ENCODE measurements at places on chromosomes 3 and 15.
A peak's percentile ranks its signal among the peaks of the same experiment; 100 is the strongest.

DNA sequence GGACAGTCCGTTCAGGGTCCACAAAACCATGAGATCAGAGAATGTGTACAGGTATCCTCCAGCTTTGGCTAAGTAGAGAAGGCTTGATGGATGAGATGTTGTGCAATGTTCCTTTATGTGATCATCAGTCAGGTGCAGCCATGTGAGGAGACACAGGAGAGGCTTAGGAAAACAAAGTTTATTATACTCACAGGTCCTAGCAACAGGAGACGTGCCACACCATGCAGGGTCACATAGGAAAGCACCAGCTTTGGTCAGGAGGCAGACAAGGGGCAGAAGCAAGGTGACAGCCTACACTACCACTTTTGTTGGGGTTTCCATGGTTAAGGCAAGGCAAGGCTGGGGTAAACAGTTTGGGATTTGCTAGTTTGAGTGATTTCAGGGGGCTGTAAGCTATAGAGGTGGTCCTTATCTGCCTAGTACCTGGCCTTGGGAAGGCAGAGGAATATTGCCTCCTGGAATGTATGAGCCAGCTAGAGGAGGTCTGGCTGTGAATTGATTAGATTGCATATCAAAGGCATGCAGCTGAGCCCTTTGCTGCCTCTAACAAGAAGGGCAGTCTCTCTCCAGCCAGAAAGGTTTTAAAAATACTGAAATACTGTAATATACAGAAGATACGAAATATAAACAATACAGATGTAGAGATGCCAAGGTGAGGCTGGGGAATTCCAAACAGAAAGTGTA, 248.6 kb downstream of the RYR3 start:
- peak; percentile 91 for DNase-seq

DNA sequence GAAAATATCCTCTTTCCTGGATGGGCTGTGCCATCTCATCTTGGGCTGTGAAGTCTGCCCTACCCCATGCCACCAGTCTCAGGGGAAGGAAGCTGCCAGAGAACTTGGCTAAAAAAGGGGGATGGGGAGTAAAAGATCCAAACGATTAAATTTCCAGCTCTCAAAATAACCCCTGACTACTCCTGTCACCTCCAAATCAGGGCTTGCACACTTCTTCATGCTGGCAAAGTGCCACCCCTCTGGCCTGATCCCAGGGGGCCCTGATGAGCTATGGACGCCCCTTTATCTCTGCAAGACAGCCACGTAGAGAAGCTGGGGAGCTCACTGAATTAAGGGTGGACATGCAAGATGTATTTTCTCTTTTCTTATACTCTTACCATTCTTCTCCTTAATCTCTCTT, 1.2 kb upstream of the MLF1 start:
- DNase-seq, result no peak

- peak; percentile 44 for DNase-seq
These were observed 26.2 kb downstream of the POLR2M start for GRCh38 chr15:57732526-57733331.

GRCh38 chr3:67564008-67564407, 90.4 kb downstream of the SUCLG2 start:
- no peak for DNase-seq

DNA sequence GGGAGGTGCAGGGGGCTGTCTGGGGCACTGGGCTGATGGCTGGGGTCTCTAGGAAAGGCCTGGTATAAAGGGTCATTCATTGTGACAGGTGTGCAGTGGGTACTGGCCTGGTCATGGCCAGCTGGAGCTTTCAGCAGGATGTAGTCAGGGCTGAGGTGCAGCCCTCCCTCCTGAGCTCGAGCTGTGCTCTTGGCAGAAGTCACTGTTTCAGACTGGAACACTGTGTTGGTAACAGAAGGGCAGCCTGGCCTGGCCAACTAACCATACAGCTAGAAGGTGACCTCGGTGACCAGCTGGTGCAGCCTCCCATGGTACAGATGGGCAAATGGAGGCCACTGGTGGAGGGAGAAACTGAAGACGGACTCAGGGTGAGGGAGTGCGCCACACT, 34.4 kb upstream of the LCTL start:
- no peak for DNase-seq

GRCh38 chr3:189771842-189772450, 140.8 kb downstream of the TP63 start:
- DNase-seq, result no peak

DNA sequence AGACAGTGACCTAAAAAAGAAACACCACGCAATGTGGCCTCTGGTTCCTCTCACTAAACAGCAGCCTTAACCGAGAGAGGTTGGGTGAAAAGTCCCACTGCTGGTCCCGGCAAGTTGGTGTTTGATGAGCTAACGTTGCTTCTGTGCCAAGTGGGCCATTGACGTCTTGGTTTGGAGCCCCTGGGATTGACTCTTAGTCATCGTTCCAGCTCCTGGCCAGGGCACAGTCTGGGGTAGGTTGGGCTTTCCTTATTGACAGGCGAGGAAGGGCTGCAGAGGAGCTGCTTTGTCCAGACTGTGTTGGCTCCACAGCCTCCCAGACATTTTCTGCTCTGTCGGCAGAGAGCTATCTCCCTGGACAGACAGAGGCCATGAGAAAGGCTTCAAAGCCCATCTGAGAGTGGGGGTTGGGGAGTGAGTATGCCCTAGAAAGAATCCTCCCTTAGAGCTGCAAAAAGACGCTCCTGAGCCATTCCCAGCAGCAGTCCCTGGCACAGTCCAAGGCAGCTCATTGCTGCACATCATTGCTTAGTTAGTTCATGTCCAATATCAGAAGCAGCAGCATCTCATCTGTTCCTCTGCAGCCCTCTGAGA, 28.6 kb upstream of the C3orf80 start:
- DNase-seq, result no peak

- peak; percentile 33 for DNase-seq
These were observed 133.6 kb downstream of the CD47 start for GRCh38 chr3:107956991-107957900.

DNA sequence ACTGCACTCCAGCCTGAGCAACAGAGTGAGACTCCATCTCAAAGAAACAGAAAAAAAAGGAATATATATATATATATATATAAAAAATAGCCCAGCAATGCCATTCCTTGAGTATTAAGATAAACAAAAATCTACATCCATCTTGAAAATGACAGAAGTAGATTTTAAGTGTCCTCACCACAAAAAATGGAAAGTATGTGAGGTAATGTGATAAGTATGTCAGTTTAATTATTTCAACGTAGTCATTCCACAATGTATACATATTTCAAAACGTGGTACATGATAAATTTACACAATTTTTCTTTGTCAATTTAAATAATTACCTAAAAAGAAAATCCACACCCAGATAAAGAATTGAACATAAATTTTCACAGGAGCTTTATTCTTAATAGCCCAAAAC, 54.9 kb downstream of the HCN4 start:
- no peak for DNase-seq

DNA sequence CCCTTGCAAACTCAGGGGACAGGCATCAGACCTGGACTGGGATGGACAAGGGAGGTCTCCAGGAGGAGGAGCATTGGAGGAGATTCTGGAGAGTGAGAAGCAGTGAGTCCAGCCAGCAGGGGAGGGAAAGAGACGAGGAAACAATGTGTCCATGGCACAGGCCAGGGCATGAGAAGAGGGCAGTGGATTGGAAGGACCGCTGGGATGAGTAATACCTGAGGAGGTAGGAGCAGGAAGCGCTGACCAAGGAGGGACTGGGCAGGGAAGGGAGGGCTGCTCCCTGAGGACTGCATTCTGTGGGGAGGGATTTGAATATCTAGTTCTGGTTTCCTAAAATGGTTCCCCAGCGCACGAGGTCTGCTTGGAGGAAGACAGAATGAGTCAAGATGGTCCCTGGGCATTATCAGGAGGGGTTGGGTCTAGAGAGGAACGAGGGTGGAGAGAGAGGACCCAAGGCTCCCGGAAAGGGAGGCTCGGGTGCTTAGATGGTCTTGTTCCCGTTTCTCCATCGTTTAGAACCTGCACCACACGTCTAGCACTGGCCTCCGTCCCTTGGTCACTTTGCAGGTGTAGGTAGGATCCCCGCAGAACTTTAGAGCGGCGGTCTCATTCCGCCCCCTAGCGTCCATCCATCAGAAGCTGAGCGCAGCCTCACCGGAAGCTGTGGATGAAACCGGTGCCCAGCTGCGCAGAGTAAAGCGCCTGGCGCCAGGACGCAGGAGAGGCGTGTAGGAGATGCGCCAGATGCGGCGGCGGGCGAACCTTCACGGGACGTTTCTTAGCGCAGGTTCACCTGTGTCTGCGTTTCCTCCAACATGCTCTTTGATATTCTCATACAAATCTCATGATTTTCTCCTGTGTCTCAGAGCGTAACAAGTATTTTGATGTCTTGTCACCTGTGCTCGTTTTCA, 190.7 kb upstream of the NDN start:
- no peak for DNase-seq

DNA sequence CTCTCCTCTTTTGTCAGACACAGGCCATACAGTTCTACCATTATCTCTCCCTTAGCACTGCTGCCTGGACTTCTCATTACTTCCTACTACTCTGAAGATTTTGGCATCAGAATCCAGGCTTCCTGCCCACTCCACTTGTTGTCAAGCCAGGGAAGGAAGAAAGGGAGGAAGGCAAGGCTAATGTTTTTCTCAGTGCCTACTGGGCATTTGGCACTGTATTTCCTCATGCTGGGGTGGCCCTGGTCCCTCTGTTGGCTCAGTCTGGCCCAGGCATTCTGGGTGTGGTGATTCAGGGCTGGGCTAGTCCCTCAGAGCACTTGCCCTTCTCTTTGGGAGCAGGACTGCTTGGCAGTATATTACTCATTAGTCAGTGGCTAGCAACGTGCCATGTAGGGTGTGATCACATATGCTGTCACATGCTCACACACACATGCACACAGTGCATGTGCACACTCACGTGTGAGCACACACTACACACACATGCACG, 52.9 kb downstream of the BSN start:
- peak; percentile 21 for DNase-seq

DNA sequence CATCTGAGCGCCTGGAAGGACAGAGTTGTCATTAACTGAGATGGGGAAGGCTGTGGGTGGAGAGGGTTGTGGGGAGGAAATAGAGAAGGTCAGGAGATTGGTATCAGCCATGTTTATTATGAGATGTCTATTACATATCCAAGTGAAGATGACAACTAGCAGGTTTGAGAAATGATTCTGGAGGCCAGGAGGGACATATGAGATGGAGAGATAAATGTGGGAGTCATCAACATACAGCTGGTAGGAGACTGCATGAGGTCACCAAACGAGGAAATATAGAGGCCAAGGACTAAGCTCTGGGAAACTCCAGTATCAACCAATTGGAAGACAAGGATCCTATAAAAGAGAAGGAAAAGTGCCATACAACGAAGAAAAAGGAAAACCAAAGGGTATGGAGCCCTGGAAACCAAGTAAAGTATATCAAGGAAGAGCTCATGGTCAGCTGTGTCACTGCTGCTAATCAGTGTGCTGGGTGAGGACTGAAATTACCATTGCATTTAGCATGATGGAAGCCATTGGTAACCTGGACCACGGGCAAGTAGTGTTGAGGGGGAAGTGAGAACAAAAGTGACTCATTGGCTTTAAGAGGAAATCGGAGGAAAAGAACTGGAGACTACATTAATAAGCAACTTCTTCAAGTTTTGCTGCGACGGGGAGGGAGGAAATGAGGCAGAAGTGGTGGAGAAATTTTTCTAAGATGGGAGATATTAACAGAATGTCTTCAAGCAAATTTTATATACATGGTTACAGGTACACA, 14.0 kb upstream of the UACA start:
- peak; percentile 59 for DNase-seq

GRCh38 chr3:52299879-52300611, 12.4 kb downstream of the GLYCTK start:
- no peak for DNase-seq

DNA sequence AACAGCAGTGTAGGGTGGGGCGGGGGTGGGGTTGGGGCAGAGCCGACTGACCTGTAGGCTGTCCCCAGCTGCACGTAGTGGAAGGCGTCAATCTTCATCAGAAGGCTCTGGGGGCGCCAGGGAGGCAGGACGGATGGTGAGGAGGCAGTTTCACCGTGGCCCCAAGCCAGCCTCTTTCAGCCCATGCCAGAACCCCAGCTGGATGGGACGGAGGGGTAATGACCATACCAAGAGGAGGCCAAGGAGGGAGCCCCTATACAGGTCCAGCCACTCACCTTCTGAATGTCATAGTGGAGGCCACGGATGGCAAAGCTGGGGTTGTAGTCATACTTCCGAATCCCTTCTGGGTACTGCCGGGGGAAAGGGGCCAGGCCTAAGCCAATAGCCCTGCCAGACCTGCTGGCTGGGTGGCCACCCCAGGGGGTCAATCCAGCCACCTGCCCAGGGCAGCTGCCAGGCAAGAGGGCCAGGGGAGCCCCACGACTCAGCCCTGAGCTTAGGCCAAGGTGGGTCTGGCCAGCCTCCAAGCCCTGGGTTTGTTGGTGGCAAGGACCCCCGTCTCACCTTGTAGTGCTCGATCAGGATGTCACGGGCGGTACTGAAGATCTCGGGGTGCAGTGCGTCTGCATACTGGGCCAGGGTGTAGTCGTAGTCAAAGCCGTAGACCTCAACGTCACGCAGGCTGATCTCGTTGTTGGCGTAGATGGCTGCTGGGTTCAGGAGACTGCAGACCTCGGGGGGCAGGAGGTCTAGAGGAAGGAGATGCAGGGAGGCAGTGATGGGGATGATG, 4.9 kb downstream of the NT5DC2 start:
- no peak for DNase-seq

- DNase-seq, result no peak
These were observed 262.9 kb upstream of the ATP10A start for GRCh38 chr15:26126070-26126469.

DNA sequence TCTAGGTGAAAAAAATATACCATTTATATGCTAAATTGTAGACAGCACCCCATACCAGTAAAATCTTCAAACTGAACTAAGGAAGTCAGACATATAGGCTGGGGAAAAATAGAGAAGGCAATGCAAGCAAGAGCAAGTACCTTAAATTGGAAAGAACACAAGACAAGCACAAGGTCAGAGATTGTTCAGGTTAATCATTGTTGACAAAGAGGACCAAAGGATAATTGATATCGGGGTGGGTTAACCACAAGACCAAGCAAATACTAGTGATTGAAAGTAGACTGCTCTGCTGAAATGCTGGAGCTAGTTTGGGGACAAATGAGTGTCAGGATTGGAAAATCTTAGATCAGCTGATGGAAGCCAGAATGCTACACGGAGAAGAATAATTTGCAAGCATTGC, 499.8 kb downstream of the ROBO2 start:
- DNase-seq, result peak; percentile 62

GRCh38 chr3:184485241-184485640, 76.3 kb upstream of the EPHB3 start:
- no peak for DNase-seq

DNA sequence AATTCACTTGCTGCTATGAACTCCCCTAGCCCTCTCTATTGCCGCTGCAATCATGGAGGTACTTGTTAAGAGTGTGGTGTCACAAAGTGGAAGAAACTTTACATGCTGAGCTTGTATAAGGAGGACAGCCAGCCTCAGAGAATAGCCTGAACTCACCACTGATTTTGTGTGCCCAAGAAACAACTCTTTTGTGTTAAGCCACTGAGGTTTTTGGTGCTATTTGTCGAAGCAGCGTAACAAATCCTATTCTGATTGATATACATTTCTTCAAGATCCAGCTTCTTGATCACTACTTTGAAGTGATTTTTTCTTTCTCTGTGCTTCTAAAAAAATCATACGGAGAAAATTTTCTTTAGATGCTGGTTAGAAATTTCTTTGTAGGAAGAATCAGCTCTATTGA, 132.4 kb downstream of the MEIS2 start:
- no peak for DNase-seq

- DNase-seq, result no peak
These were observed 6.0 kb downstream of the IQGAP1 start for GRCh38 chr15:90394074-90394473.

Data from renal cortical epithelial cell (primary cell).